ENCODE measurements at places on chromosomes 3 and 15. TPM values are rescaled to one million over a fixed set of nuclear protein-coding genes. Genes with fewer than 3 reads are reported as not detected.

DNA sequence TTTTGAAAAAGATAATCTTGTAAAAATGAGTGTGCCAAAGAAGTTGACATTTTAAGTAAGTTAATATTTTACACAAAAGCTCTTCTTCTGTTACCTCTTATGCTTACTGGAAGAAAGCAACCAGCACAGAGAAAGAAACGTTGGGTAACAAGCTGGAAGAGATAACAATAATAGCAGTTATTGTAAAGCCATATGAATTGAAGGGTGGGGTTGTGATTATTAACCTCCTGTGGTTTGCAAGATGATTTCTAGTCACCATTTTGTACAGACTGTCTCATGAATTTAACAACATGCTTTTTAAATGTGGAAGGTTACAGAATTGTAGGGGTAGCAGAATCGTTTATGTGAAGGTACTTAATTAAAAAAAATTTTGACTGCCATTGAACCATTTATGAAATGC is 9.2 kb downstream of the RAP2B start:
- DNase-seq, result no peak

DNA sequence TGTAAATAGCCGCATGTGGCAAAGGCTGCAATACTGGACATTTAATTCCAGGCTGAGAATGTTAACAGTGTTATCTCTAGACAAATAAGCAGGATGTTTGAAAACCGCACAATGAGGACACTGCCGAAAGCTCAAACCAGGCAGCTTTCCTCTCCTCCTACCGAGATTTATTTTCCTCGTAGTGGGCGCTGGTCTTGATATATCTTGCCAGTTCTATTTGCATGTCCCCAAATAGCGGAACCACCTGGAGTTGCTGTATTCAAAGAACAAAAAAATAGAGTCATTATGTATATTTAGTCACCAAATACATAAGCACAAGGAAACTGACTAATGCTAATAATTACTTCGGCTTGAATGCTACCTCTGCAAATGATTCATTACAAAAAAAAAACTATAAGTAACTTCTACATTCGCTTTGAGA is 46.5 kb downstream of the CYFIP1 start:
- no peak for DNase-seq

GRCh38 chr15:73763931-73764330 is 10.8 kb upstream of the INSYN1 start:
- no peak for DNase-seq

DNA sequence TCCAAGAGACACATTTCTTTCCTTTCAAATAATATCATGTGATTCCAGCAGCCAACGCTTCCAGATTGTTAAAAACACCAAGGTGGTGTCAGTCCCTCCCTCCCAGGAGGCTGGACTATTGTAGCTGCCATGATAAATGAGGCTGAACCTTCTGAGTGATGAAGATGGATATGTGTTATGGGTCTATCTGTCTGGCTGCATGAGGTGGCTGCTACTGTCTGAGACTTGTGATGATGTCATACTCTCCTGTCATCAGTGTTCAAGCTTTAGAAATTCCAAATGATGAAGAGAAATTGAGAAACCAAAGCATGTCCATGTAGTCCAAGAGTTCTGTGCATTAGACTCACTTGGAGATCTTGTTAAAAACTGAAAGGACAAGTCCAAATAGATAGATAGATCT is 683.0 kb downstream of the NTRK3 start:
- DNase-seq, result no peak

Gene B3GALNT1
- polyA plus RNA-seq, result 41.8 TPM
